ENCODE measurements at places on chromosomes 11 and 22. TPM values are rescaled to one million over a fixed set of nuclear protein-coding genes. Genes with fewer than 3 reads are reported as not detected.

Gene THOC5
- 31.5 TPM for total RNA-seq

Gene C1QTNF4
- 0.08 TPM for total RNA-seq

Gene CDHR5
- 0.03 TPM for total RNA-seq

Gene PLCB3
- total RNA-seq, result 19.9 TPM

Gene CDC42EP1
- 36.1 TPM for total RNA-seq
